ENCODE measurements at places on chromosomes 12 and 14. TPM values are rescaled to one million over a fixed set of nuclear protein-coding genes. Genes with fewer than 3 reads are reported as not detected.

The TSPAN19 gene
- 0.91 TPM for total RNA-seq

GRCh38 chr12:105102673-105103072 lies 4.9 kb upstream of the WASHC4 start:
- no peak for DNase-seq

DNA sequence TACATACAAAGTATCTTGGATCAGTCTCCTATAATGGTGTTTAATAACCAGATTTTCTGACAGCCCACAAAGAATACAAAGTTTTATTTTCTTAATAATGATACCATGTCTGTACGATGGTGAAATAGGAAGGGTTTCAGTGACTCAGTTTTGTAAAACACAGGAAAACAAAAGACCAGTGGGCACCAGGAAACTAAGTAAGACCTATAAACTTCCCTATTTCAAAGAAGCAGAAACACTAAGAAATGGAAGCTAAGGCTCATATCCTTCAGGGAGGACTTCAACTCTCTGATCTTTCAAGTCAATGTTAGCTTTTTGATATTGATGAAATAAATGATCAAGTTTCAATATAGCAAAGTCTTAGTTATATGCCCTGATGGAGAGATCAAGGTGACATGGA lies 196.0 kb downstream of the DUSP6 start:
- no peak for DNase-seq

GRCh38 chr14:79551523-79551922 lies 659.8 kb downstream of the DIO2 start:
- no peak for DNase-seq
